Fibroblast of the aortic adventitia (primary cell): ENCODE measurements at places on chromosomes 2 and 18.

GRCh38 chr2:171086352-171087290 lies 74.1 kb downstream of the TLK1 start:
- DNase-seq, result peak; percentile 74

- DNase-seq, result peak; percentile 69
Observed at GRCh38 chr2:206556357-206556949, 85.8 kb upstream of the FAM237A start.

GRCh38 chr2:110677080-110677479 lies 783 bp downstream of the BUB1 start:
- DNase-seq, result no peak

DNA sequence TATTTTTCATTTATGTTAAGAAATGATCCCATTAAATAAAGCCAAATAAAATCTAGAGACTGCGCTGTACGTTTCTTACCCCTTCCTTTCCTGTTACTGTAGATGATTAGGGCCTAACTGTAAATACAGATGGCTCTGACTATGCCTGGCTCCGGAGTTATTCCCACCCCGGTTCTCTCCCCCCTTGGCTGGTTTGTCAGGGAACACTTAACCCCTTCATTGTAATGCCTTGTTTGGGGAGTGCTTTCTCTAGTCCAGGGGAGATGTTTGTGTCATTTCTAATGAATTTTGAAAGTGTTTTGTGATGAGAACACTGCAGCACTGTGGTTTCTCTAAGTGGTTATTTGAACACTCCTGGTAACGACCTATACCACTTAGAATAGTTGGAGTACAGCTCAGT lies 8.8 kb downstream of the UNC50 start:
- no peak for DNase-seq

DNA sequence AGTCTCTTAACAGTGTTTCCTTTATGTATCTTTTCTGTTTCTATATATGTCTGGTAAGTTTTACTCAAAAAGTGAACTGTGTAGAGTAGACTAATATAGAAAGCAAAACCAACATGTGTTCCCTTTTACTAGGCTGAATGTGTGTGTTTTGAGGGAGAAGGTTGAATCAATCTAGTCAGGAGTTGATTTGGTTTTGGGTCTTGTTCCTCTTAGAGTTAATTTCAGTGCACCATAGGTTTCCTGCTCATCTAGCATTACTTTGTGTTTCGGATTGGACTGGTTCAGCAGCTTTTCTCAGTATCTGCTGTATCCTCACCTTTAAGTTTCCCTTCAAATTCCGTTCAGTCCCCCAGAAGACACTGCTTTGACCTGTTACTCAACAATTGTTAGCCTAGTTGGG lies 52.0 kb upstream of the TRIM43 start:
- no peak for DNase-seq

DNA sequence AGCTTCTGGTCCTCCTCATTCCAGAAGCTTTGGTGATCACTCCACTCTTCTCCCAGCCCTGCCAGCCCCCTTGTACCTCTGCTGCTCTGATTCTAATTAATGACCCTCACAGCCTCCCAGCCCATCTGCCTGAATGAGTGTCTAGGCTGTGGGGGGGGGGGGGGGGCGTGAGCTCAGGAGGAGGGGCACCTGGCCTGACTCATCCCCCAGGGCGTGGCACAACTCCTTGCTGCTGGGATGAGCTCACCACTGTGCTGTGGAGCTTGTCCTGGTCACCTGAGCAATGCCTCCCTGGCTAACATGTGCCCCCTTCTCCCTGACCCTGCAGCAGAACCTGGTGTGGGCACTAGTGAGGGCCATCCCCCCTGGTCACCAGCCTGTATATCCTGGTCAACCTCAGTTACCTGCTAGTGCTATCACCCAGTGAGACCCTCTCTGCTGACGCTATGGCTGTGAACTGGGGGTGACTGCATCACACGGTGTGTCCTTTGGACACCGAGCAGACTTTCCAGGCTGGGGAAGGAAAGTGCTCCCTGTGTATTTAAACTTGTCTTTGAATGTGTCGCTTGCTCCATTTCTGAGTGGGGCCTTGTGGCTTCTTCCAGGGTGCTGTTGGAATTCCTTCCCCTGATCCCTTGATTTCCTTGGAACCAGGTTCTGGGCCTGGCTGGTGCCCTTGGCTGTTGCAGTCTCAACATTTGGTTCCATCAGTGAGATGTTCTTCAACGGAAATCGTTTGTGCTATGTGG lies 41.5 kb upstream of the PUM2 start:
- no peak for DNase-seq

DNA sequence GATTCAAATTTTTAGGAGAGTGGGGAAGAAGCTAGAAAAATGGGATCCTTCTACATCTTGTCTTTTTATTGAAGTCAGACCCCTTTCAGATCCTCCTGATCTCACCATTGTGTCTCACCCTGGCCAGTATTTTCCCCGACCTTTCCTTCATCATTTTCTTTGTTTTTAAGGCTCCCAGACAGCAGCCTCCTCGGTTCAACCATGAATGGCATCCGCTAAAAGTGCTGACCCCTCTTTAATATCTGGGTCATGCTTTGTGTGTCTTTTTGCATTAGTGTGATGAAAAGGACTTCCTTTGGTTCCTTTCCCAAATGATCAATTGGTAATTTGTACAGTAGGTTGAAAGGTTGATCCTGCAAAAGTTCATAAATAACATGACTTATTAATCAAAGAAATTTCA lies 26.7 kb upstream of the THOC1 start:
- no peak for DNase-seq

GRCh38 chr2:159267921-159268320 lies 18.6 kb downstream of the WDSUB1 start:
- no peak for DNase-seq

DNA sequence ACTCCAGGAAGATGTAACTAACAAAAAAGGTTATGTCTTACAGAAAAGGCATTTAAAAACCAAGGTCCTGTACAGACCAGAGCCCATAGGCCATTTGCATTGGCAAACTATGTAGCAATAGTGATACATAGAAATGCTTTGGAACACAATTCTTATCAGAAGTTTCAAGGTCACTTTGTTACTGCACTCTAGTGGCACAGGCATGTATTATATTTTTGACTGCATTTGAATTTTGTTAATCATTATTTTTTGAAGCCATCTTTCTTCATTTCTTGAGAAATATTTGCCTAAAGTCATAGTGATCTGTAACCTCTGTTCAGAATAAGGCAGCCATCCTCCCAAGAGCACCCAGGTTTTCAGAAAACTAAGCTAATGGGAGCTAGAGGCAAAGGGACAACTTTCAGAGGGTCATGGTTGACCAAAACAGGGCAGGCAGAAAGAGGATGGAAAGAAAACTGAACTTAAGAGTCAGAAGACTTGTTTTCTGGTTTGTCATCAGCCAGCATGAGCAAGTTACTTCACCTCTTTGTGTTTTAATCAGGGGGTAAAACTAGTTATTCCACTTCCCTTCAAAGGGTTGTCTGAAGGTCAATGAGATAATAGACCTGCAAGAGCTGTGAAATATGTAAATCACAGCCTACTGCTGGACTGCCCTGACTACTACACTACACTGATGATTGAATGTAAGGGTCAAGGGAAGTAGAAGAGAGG lies 41.5 kb downstream of the SLC38A11 start:
- DNase-seq, result peak; percentile 62

GRCh38 chr18:12944709-12945108 lies 3.1 kb upstream of the SEH1L start:
- peak; percentile 74 for DNase-seq

GRCh38 chr2:110639972-110640371 lies 37.9 kb downstream of the BUB1 start:
- no peak for DNase-seq

DNA sequence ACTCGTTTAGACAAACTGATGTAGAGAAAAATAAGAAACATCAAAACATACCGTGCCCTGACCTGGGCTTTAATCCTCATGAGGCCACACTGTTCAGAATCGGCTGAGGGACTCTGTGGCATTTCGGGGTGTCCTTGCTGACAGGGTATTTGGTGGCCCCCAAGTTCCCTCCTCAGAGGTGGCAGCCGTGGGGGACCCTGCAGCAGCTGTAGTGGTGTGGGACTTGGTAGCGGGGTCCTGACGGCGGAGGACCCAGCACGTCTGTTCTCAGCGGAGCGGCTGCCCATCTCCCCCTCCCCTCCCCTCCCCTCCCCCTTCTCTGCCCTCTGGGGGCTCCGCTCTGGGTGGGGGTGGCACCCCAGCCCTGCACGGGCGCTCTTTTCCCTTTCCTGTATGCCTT lies 18.4 kb downstream of the KCNG2 start:
- DNase-seq, result no peak

DNA sequence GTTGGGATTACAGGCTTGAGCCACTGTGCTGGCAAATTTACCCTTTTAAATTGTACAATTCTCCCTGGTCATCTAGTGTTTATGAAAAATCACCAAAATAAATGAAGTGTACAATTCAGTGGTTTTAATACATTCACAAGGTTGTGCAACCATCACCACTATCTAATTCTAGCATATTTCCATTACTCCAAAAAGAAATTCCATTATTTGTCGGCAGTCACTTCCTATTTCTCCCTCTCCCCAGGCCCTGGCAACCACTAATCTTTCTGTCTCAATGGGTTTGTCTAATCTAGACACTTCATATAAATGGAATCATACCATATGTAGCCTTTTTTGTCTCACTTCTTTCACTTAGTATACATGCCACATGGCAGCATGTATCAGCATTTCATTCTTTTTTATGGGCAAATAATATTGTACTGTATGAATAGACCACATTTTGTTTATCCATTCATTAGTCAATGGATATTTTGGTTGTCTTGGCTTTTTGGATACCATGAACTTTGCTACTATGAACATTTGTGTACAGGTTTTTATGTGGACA lies 12.6 kb upstream of the POLE4 start:
- peak; percentile 90 for DNase-seq

- DNase-seq, result peak; percentile 78
Observed at GRCh38 chr2:112958428-112959108, 19.2 kb upstream of the IL36G start.

- no peak for DNase-seq
Observed at GRCh38 chr2:162925595-162925994, 87.0 kb upstream of the KCNH7 start.

DNA sequence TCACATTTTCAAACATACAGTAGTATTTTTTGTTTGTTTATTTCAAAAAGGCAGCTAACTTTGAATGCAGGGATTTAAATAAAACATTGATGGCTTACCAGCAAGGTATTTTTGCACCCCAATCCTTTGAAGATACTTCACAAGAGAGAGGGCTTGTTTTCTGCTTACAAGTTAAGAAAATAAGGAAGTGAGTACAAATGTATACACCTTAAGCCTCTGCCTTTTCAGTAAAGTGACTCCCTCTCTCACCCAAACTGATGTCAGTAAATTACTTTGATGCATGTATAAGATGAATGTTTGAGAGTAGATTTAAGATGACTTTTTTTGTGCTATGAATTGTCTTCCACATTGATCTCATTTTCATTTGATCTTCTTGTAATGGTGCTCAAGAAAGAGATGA lies 820.0 kb downstream of the CPS1 start:
- no peak for DNase-seq

DNA sequence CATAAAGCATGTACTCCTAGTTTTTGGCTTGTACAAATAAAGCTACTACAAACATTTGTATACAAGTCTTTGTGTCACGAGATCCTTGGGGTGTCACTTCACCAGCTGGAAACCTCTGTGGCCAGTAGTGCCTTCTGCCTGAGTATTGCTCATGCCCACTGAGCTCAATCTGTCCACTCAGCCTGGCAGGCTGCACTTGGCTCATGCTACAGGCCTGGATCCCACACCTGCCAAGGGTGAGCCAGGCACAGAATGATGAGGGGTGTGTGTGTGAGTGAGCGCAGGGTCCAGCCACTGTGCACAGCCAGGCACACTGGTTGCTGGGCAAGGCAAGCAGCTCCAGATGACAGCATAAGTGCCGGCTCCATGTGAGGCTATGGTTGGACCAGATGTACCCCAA lies 13.1 kb downstream of the SRD5A2 start:
- no peak for DNase-seq

DNA sequence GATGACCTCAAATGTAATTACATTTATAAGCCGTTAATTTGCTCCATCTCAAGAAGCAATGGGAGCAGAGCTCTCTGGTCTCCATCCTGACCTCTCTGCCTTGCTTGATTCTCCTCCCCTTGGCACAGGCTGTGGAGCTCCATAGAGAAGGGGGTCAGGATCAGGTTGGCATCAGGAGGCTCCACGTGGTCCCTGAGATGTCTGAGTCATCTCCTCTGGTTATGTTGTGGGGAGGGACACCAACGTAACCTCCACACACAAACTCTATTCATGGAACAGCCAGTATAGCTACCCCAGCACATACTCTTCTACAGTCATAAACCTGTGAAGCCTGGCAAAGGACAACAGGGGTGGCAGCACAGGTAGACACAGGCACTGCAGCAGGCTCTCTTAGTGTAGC lies 29.0 kb downstream of the TRABD2A start:
- DNase-seq, result no peak

GRCh38 chr2:233474308-233475160 lies 92.0 kb downstream of the USP40 start:
- peak; percentile 24 for DNase-seq

DNA sequence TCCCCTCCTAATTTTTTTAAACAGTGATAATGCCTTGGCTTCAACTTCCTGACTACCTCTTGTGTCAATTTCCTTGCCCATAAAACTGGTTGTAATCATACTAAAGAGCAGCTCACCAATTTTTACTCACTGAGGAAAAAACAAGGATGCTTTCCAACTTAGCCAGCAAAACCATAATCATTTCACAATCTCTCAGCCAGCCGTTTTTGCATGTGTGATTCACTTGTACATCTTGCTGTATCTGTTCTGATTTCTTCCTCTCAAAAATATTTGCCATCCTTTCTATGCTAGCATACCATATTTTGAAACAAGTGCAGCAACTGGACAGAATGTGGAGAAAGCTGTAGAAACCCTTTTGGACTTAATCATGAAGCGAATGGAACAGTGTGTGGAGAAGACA lies 60.7 kb downstream of the RAB27B start:
- DNase-seq, result peak; percentile 71

GRCh38 chr2:234841321-234842015 lies 110.3 kb upstream of the SH3BP4 start:
- DNase-seq, result no peak

DNA sequence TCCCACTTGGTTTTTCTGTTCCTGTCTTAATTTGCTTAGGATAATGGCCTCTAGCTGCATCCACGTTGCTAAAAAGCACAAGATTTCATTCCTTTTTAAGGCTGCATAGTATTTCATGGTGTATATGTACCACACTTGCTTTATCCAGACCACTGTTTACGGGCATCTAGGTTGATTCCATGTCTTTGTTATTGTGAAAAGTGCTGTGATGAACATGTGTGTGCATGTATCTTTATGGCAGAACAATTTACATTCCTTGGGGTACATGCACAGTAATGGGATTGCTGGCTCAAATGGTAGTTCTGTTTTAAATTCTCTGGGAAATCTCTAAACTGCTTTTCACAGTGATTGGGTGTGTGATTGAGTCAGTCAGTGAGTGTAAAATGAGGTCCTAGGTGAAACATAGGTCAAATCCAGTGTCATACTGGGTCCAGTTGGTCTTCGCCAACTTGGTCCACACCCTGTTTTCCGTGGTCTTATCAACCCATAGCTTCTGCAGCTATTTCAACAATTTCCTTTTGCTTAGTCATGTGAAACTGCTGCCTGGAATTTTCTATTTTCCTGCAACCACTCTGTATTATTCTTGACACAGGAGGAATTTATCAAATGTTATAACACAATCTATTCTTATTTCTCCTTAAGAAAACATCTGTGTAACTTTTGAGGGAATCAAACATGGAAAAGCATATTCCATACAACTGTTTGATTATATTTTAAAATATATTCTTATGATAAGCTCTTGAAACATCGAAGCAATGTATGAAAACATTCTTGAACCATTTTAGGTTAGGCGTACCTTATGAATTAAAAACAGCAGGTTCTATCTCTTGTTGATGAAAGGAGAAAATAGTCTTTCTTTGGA lies 82.9 kb downstream of the ADCYAP1 start:
- peak; percentile 99 for DNase-seq

GRCh38 chr2:33673937-33674336 lies 74.8 kb upstream of the FAM98A start:
- peak; percentile 22 for DNase-seq
